ENCODE measurements at places on chromosomes 12 and 14.

- no peak for DNase-seq
Measured at GRCh38 chr12:121352682-121353018, 439 bp upstream of the ANAPC5 start.

- DNase-seq, result no peak
Measured at GRCh38 chr12:29957835-29958234, 174.1 kb upstream of the TMTC1 start.

DNA sequence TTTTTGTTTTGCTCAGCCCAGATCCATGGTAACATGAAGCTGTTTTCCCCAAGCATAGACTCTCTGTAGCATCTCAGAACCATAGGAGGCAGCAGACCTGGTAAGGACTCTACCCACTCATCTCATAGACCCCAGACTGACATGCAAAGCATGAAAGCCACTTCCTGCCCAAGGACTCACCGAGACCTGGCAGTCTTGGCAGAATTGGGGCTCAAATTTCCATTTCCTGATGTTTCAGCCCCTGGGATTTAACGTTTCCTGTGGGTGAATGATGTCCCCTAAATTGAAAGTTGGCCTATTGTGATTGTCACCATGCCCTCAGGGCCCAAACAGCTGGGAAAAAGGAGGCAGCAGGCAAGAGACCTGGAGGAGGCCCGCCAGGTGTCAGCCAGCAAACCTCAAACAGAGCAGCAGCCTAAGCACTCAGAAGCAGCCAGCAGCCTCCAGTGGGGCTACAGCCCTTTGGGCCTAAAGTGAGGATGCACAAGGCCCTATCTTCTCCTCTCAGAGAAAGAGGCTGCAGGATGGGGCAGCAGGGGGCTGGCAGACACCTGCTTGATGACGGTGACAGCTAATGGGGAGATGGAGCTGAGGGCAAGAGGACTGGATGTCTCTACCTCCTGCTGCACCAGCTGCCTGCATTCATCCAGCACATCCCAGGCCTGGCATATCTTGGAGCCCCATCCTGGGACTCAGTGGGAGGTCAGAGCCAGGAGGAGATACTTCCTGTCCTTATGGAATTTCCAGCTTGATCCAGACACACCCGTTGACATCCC, 8.5 kb downstream of the KRT85 start:
- no peak for DNase-seq

- no peak for DNase-seq
Measured at GRCh38 chr14:67557118-67557517, 24.0 kb downstream of the PLEKHH1 start.

GRCh38 chr12:57215668-57216013, 953 bp upstream of the NXPH4 start:
- peak; percentile 55 for DNase-seq

- no peak for DNase-seq
Measured at GRCh38 chr12:93957870-93958269, 190.5 kb upstream of the PLXNC1 start.

GRCh38 chr12:84594157-84594556, 318.4 kb downstream of the SLC6A15 start:
- no peak for DNase-seq

GRCh38 chr12:52865090-52865944, 16.5 kb upstream of the KRT78 start:
- DNase-seq, result peak; percentile 89

DNA sequence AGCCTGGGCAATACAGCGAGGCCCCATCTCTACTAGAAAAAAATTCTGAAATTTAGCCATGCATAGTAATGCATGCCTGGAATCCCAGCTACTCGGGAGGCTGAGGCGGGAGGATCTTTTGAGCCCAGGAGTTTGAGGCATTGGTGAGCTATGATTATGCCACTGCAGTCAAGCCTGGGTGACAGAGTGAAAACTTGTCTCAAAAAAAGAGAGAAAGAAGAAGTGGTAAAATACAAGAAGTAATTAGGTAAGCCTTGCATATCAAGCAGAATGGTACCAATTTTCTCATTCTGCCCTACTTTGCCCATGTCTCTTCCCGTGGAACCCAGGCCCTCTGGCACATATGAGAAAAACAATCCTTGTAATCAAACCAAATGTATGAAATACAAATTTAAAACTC, 70.7 kb downstream of the SUSD6 start:
- no peak for DNase-seq

DNA sequence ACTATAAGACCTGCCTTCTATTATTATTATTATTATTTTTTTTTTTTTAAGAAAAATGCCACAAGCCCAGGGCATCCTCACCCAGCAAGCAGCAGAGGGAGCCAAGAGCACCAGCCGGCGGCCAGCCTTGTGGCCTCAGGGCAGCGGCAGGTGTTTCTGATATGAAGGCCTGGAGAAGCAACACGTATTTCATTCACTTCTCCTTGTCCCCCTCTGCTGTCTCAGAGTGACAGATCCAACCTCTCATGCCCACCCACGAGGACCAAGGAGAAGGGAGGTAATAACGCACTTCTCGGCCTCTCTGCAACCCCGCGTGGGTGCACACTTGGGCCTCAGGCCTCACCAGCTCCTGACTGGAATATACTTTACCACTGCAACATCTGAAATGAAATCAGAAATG, 25.4 kb downstream of the CDC42BPB start:
- DNase-seq, result no peak

GRCh38 chr12:4933411-4933810, 23.7 kb downstream of the KCNA1 start:
- no peak for DNase-seq

GRCh38 chr12:1776170-1776921, 44.0 kb upstream of the LRTM2 start:
- peak; percentile 76 for DNase-seq

GRCh38 chr14:25537846-25538455, 488.0 kb upstream of the STXBP6 start:
- DNase-seq, result no peak

- peak; percentile 53 for DNase-seq
Measured at GRCh38 chr12:67025543-67026114, 243.5 kb upstream of the CAND1 start.

DNA sequence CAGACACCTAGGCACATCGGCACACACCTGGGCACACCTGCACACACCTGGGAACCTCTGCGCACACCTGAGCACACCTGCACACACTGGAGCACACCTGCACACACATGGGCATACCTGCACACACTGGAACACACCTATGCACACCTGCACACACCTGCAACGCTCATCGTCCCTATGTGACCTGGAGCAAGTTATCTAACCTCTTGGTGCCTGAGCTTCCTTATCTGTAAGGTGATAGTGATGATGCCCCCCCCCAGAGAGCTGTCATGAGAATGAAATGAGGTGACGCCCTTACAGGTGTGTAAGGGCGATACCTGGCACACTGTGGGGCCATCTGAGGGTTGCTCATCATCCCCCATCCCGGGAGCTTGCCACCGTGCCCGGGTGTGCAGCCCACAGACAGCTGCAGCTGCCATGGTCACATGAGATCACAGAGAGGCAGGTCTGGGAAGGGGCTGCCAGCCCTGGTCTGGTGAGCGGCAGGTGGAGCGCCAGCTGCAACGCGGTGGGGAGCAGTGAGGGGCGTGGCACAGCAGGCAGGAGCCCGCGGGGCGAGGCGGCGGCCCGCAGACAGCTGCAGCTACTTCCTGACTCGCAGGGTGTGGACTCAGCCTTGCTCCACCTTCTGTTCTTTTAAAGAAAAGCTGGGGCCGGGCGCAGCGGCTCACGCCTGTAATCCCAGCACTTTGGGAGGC, 59.9 kb upstream of the FBRSL1 start:
- DNase-seq, result peak; percentile 86

DNA sequence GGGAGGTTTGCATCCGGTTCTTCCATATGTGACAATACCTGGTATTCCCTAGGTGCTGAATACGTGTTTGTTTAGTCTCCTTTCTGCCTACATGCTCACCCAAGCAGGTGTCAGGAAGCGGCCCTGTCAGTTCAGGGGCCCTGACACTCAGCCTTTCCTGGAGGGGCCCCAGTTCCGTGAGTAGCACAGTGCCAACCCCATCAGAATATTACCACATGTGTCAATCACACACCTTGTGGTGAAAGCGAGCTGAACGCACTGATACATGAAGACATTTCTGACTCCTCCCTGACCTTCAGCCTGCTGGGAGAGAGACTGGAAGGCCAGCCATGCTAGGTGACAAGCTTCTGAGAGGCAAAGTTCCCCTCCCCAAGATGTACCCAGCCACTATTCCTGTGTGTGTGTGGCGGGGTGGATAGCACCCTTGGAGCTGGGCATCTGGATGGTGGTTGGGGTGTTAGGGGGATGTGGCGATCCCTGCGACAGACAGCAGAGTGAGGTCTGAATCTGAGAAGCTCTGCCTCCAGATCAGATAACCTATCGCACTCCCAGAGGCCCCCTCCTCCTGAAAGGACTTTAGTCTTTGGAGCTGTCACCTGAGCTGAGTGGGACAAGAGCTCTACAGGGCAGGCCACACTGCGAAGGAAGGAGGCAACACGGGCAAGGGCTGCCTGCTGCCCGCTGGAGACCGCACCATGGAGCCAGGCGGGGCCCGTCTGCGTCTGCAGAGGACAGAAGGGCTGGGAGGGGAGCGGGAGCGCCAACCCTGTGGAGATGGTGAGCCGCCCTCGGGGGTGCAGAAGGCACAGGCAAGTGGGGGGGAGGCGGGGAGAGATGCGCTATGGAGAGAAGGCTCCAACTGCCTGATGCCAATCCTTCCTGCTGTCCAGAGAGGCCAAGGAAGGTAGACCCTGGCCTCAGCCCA, at the start of gene SOAT2:
SOAT2 (plus strand) TSS at position 604 of the 925 bp plus-strand sequence; CDS start at position 696, 92 bp downstream.
- no peak for DNase-seq

GRCh38 chr12:101592921-101593320, 1.9 kb upstream of the MYBPC1 start:
- peak; percentile 41 for DNase-seq

GRCh38 chr12:630656-631632, 32.3 kb downstream of the NINJ2 start:
- DNase-seq, result no peak

- no peak for DNase-seq
Measured at GRCh38 chr14:95387826-95388445, 68.2 kb upstream of the CLMN start.

DNA sequence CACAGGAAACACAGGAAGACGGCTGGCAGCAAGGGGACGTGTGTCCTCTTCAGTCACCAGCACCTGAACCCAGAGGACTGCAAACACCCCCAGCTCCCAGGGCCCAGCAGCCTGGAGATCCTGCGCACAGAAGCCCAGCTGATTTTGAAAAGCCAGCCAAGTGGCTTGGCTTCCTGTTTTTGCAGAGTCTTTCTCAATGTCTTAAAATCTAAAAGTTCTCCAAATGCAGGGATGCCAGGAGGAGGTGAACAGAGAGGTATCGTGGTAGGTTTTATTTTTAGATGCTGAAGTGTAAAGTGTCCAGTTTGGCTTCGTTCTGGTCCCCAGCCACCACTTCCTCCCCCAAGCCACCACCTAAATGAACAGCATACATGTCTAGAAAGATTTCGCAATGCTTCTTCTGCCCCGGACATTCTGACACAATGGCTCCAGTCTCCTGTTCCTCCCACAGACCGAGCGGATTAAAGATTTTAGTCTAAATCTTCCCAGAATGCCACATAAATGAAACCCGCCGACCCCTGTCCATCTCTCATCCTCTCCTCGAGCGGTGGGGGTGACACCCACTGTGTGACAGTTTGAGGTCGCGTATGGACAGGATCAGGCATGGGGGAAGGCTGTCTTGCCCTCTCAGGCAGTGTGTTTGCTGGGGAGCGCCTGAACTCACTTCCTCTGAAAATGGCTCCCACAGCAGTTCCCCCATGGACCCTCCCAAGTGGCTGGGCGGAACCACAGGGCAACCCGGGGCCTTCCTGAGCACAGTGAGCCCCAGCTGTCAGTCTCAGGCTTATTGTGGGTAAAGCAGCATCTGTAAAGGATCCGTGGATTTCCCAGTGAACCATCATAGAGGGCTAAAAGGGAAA, 41.6 kb downstream of the ITPK1 start:
- no peak for DNase-seq

DNA sequence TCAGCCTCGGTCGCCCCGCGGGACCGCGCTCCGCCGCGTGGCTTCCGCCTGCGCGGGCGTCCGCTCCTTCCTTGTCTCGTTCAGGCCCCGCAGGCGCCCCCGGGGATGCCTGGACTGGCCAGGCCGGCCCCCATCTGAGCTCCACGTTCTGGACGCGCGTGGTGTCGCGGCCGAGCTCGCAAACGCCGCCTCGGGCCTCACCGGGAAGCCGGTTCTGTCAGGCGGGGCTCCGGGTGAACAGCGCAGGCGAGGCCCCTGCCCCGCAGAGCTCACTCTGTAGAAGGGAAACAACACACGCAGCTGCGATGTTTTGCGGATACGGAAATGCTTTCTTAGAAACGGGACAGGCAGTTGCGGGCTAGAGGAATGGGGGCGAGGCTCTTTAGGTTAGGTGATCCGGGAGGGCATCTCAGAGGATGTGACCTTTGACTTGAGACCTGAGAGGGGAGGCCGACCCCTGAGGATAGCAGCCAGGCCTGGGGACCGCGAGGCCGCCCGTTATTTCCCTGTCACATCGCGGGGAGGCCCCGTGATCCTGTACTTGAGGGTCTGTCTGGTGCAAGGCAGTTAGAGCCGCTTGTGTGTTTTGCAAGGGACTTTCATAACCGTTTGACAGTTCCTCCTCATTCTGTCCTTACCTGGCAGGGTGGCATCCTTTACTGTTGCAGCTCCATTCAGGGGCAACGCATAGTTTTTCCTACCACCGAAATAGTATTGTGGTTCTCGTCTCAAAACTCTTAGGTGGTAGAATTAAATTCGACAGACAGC, 584 bp downstream of the VRK1 start:
- peak; percentile 66 for DNase-seq

DNA sequence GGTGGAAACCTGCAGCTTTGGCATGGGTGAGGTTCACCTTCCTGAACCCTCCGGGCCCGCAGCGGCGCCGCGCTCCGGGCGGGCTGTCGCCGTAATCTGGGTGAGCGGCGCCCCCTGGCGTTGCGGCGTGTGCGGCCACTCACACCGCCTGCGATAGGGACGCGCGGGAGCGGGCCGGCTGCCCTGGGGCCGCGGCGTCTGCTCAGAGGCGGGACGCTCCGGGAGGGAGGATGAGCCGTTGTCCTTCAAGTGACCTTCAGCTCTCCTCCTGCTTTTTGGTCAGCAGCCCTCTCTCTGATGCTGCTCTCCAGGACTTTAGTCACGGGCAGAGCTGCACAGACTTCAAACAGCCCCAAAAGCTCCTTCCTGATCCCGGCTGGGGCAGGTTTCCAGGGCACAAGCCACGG, 211.7 kb upstream of the FKBP4 start:
- DNase-seq, result peak; percentile 79
